Stimulated activated CD8-positive, alpha-beta memory T cell treated with anti-CD3 and anti-CD28 coated beads, Interleukin-12 subunit alpha, Interleukin-12 subunit beta, amount 100 ng/mL, for 1 hour (primary cell): ENCODE measurements at places on chromosomes 5 and 9.

DNA sequence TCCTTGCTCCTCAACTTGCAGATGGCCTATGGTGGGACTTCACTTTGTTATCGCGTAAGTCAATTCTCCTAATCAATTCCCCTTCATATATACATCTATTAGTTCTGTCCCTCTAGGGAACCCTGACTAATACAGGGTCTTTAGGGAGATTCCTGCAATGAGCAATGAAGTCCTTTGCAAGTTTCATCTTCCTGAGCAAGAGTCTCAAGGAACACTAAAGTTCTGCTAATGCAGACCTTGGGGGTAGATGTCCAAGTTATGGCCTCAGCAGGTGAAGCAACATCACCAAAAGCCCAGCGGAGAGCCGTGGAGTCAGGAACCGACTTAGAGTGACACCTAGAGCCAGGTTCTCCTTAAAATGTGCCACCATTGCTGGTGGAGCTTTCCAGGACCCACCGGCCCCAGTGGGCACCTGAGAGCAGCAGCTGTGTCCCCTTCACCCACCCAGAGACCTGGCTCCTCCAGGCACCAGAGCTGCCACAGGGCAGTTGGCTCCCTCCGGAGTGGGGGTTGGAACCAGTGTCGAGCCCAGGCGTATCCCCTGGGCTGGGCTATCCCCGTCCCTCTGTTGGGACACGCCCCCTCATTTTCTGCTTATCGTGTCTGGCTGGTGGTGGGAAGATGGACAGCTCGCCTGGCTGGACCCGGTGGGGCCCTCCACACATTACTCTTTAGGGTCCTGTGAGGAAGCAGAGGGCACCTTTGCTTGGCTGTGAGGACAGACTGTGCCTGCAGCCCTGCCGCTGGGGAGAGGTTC, 10.9 kb upstream of the FCN1 start:
- DNase-seq, result no peak

DNA sequence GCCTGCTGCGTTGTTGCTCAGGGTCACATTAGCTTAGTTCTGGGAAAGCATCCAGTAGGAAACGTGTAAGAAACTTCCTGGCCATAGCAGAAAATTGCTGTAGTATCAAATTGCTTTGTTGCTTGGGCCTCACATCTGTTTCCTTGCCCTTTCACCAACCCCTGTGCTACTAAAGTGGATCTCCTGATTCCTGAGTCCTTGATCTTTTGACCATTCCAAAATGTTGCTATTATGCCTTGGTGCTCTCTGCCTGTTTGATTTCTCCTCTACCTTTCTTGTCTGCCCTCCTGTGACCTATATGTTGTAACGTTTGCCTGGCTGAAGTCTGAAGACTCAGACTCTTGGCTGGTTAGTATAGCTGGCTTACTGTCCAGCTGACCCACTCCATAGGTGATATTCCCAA, 350.5 kb downstream of the ADGRV1 start:
- DNase-seq, result no peak

- DNase-seq, result no peak
Measured at GRCh38 chr5:109838157-109838556, 148.4 kb downstream of the MAN2A1 start.

GRCh38 chr5:75612226-75612569, 945 bp downstream of the ANKDD1B start:
- DNase-seq, result no peak

DNA sequence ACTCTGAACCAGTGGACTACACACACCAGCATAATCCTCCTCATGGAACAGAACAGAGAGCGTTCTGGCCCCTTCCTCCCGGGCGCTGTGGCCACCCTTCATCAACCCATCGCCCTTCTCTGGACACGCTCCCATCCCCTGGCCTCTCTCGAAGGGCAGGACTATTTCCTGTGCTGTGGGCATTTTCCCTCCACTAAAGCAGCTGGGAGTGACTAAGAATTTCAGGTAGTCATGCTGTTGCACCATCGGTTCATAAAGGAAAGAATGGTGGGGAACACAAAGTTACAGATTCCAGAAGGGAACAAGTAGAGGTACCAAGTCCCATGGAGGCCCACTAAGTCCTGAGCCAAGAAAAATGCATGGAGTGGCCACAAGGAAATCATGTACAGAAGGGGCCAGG, 68.6 kb downstream of the EPB41L4B start:
- no peak for DNase-seq

GRCh38 chr5:150211156-150212030, 21.5 kb downstream of the SLC6A7 start:
- no peak for DNase-seq

GRCh38 chr5:111735583-111736270, 21.3 kb downstream of the NREP start:
- no peak for DNase-seq

DNA sequence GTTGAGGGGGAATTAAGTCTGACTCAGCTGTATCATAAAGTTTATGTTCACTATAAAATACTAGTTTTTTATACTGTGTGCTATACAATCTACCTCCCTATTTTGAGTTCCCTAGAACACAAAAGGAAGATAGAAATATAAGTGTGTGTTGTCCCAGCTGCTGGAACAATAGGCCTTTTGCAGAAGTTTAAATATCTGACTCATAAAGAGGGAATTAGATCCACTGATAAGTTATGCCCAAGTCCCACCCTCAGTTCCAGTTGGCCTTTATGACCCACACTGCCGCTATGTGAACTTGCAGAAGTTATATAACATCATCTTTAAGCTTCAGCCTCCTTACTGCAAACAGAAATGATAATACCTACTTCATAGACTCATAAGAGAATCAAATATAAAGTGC, 88.5 kb upstream of the DAB2 start:
- DNase-seq, result no peak

DNA sequence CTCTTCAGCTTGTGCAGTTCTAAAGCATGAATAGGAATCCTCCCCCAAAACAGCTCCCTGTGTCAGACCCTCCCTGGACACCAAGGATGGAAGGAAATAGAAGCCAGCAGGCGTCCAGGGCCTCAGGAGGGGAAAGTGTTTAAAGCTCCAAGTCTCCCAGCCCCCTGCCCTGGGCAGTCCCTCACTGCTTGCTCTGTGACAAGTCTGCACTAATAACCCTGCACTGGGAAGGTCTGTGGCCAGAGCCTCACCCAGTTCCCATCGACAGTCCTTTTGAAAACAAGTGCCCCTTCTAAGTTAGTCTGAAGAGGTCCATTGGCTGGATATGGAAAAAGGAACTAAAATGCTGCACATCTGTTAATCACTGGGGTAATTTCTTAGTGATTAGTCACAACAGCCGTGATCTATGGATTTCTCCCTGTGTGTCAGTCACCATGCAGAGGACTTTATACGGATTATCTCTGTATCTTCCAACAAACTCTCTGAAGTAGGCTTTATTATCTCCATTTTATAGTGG, 195.3 kb downstream of the FBXL7 start:
- no peak for DNase-seq

- no peak for DNase-seq
Measured at GRCh38 chr5:138595180-138595795, 20.1 kb upstream of the HSPA9 start.

DNA sequence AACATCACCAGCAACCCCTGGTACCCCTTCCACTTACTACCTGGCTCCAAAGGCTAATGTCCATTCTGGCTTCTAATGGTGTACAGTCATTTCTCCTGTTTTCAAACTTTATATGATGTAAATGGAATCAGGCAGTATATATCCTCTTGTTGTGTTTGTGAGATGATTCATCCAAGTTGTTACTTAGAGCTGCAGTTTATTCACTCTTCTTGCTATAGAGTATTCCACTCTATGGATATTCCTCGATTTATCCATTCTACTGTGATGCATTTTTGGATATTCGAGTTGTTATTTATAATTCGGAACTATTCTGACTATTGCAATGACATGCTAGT, 32.4 kb downstream of the IRF1 start:
- DNase-seq, result no peak

- no peak for DNase-seq
Measured at GRCh38 chr5:102226321-102226720, 69.8 kb downstream of the SLCO4C1 start.

DNA sequence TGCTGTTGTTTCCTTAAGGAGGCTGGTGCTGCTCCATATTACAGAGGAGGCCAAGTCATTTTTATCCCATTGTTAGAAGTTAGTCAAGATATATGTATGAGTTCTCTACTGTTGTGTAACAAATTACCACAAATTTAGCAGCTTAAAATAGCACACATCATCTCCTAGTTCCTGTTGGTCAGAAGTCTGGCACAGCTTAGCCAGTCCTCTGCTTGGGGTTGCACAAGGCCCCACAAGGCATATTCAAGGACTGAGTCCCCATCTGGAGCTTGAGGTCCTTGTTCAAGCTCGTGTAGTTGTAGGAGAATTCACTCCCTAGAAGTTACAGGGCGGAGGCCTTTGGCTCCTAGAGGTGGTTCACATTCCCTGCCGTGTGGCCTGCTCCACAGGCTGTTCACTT, 14.7 kb downstream of the MTAP start:
- DNase-seq, result no peak

GRCh38 chr5:172705576-172706084, 64.6 kb downstream of the NEURL1B start:
- DNase-seq, result no peak

GRCh38 chr5:111756581-111757354, at the start of gene NREP:
TSS of gene NREP (minus strand) at chr5:111757194. CDS start at chr5:111755772, 1,422 bp downstream.
- DNase-seq, result no peak

- DNase-seq, result no peak
Measured at GRCh38 chr5:16489322-16489791, 23.8 kb upstream of the ZNF622 start.

DNA sequence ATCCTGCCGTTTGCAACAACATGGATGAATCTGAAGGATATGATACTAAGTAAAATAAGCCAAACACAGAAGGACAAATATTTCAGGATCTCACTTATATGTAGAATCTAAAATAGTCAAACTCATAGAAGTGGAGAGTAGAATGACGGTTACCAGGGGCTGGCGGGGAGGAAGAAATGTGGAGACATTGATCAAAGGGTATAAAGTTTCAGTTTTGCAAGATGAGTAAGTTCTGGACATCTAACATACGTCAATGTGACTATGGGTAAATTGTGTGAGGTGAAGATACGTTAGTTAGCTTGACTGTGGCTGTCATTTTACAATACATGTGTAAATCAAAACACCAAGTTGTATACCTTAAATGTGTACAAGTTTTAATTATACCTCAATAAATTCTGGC, 200.3 kb downstream of the SNX18 start:
- DNase-seq, result no peak

- no peak for DNase-seq
Measured at GRCh38 chr5:16842896-16843295, 93.2 kb downstream of the MYO10 start.

GRCh38 chr5:103428411-103428871, 134.1 kb downstream of the NUDT12 start:
- DNase-seq, result no peak

DNA sequence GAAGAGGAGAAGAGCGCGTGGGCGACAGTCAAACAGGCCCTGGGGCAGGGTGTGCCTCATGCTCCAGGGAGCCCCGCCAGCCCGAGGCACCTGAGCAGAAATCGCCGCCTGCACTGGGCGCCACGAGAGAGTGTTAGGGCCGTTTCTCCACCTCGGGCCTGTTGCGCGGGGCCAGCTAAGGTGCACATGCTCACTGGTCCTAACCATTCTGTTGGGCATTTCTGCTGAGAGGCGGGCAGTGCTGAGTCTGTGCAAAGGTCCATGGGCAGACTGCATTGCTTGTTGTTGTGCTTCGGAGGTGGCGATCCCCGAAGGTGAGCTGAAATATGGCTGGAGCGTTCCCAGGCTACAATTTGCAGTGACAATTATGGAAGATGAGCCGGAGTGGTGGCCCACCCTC, 367.8 kb upstream of the SPATA31A5 start:
- no peak for DNase-seq

DNA sequence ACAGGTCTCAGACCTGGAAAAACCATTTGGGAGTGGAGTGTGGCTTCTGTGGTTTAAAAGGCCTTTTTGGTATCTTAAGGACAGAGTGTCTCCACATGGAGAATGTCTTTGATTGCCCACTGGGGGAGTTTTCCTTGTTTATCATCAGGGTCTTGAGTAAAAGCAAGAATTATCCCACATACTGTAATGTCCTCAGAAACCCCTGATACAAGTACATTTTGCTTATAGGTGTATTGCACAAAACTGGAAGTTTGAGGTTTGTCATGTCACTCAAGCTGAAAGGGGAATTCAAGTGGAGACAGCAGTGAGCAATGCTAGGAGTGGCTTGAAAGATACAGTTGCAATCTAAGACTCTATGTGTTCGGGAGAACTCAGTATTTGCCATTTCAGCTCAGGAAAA, 62.7 kb upstream of the GRAMD2B start:
- no peak for DNase-seq

GRCh38 chr9:25891527-25891926, 213.3 kb upstream of the TUSC1 start:
- DNase-seq, result no peak

- DNase-seq, result no peak
Measured at GRCh38 chr5:99023330-99023729, 94.5 kb upstream of the CHD1 start.

GRCh38 chr9:38343037-38343436, 49.5 kb upstream of the ALDH1B1 start:
- no peak for DNase-seq

GRCh38 chr9:136122425-136123383, 4.0 kb upstream of the TMEM250 start:
- peak; percentile 64 for DNase-seq

GRCh38 chr5:172644266-172644665, 3.2 kb downstream of the NEURL1B start:
- DNase-seq, result no peak

- DNase-seq, result no peak
Measured at GRCh38 chr5:110099572-110099971, 409.8 kb downstream of the MAN2A1 start.

DNA sequence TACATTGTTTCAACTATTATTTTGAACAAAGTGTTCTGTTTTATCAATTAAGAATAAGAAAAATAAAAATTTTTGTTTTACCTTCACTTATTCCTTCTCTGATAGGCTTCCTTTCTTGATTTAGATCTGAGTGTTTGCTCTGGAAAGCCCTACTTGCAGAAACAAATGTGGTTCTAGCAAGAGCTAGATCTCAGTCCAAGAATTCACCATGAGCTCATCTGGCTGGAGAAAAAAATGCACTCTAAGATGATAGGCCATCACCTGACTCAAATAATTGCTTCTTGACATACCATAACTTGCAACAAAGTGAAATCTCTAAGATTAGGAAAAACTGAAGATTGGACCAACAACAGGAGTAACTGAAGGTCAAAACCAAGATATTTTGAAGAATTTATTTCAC, 6.3 kb upstream of the RLN2 start:
- no peak for DNase-seq
